LoVo (cell line): ENCODE measurements at places on chromosomes 16 and 17.

GRCh38 chr17:41544491-41544892, 16.4 kb upstream of the KRT19 start:
- DNase-seq = peak; percentile 85

DNA sequence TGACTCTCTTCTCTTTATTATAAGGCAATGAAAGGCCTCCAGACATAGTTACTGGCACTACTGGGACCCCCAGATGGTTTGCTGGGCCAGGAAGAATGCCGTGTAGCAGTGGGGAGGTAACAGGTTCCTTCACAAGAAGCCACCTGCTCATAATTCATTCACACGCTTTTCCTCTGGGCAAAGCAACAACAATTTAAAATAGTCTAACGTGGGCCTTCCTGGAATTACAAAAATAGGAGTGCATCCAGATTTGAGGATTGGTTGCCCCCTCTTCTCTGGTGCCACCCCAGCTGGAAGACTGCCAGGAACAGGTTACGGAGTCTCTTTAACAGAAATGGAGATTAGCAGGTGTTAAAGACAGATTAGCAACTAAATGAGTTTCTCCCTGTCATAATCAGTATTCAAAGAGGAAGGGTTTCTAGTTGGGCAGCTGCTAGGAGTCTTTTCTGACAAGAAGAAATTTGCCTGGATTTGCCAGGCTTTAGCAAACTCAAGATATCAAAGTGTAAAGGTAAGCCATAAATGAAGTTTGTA, 409.6 kb downstream of the NPIPA8 start:
- no peak for DNase-seq

GRCh38 chr17:7313088-7313889, 1.9 kb downstream of the GPS2 start:
- no peak for DNase-seq

DNA sequence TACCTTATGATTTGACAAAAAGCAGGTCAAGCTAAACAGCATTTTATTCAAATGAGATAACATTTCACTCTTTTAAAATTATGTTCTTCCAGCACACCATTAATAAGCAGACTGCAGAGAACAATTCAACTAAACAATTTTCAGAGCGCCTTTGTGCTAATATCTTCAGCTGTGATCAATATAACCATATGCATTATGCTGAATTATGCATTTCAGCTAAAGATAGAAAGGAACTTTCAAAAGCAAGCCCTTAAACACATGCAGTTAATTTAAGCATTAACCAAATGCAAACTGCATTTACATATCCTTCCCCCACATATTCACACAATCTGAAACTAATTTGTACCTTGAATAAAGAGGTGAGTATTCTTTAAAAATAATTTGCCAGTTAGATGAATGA, 41.6 kb downstream of the RPGRIP1L start:
- no peak for DNase-seq

- DNase-seq = no peak
These were observed 1.4 kb upstream of the TSPOAP1 start for GRCh38 chr17:58329810-58330537.

DNA sequence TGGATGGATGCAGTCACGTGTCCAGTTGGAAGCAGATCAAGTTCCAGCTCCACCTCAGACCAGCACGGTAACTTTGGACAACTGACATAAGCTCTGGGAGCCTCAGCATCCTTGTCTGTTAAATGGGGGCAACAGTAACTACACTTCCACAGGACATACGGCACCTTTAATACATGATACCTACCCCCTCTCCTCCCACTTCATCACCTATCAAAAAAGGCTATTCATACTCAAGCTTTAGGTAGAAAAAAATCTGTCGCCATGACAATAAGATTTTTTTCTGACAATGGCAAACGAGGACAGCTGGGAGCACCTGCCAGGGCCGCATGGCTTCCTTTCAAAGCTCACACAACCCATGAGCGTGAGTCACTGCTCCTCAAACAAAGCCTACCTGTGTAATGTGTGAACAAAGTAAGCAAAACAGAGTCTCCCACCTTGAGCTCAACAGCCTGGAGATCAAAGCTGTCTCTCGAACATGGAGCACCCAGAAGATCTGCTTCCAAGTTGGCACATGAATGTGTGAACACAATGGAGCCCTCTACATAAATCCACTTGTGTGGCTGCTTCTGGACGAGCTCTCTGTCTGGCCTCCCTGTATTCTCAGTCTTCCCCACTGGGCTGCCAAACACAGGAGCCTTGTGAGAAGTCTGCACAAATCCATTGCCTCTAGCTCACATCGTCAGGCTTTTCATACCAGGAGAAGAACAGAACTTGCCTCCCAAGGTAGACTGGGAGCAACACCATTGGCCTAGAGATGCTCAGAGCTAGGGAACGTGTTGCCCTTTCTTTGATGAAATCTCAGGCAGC, 459.7 kb downstream of the SOX9 start:
- DNase-seq = peak; percentile 56

- peak; percentile 54 for DNase-seq
These were observed 4.4 kb upstream of the ARMC7 start for GRCh38 chr17:75105126-75106080.

GRCh38 chr17:81395600-81396277, 482 bp downstream of the BAHCC1 start:
- DNase-seq = peak; percentile 18

DNA sequence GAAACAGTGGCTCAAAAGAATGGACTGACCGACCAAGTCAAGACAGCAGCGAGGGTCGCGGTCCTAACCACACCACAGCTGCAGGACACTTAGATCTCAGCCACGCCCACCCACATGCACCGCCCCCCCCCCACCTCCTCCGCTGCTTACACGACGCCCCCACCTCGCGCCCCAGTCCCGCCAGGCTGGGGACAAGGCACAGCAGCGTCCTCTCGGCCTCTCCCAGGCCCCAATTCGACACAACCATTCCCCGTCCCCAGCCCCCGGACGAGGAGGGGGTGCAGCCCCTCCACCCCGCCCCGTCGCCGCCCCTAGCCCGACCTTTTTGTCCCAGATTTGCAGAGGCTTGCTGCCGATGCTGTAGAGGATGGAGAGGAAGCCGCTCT, 477 bp downstream of the CFAP20 start:
- no peak for DNase-seq

DNA sequence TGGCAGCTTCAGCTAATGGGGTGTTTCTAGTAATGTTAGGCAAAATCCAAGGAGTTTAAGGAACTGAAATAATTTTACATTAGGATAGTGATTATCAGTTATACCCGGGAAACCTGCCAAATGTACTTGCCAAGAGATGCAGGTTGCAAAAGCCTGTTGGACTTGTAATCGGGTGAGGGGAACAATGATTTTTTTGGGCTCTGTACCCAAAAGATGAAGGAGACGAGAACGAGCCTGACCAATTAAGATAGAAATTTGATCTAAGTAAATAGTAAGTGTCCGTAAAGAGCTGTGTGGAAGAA, 56.3 kb upstream of the ARL4D start:
- DNase-seq = no peak

DNA sequence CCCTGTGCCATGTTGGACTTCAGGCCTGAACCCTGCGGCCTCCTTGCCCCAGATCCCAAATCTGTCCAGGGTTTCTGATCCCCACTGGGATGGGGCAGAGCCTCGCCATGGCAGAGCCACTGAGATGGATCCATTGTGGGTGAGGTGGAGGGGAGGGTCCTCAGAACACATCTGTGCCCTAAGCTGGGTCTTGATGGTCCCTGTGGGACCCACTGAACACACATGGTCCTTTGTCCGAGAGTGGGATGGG, 38.0 kb upstream of the KSR1 start:
- no peak for DNase-seq

- DNase-seq = peak; percentile 33
These were observed 29.9 kb downstream of the MIS12 start for GRCh38 chr17:5516060-5516792.

- DNase-seq = no peak
These were observed 472 bp upstream of the NME2 start for GRCh38 chr17:51165680-51166197.

DNA sequence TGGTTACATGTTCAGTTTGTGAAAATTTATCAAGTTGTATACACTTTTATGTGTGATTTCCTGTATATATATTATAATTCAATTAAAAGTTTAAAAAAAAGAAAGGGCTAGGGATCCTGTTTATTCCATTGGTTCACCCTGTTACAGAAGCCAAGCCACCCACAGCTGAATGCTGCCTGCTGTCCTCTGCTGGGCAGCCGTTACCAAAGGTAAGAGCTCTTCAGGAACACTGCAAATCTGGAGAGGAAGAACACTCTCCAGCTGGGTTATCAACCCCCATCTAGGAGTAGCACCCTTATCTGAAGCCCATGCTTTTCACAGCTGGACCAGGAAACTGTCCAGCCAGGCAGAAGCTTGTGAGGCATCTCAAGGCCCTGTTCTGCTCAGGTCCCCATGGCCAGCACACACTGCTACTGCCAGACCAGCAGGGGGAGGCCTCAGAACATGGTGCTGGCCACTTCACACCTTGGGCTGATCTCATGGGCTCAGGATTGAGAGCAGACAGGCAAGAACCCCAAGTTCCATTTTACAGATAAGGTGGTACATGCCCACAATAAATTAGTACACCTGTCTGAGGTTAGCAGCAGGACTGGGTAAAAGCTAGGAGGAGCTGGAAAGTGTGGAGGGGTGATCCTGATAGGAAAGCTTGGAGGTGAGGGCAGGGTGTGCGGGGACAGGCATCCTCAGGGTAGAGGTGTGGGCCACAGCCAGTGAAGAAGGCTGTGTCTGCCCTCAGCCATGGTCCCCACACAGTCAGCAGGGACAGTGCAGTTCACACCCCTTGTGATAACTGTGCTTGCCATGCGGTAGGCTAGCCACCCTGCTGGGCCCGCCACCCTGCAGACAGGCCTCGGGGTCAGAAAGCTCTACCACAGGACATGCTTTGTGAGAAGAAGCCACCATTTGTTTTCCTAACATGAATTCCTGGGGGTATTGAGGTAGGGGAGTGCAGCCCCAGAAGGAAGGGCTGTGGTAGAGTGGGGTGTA, 54.3 kb upstream of the SREBF1 start:
- peak; percentile 49 for DNase-seq

- no peak for DNase-seq
These were observed 21.9 kb downstream of the STH start for GRCh38 chr17:46020998-46021397.

GRCh38 chr17:66317629-66318028, 15.2 kb downstream of the PRKCA start:
- no peak for DNase-seq

DNA sequence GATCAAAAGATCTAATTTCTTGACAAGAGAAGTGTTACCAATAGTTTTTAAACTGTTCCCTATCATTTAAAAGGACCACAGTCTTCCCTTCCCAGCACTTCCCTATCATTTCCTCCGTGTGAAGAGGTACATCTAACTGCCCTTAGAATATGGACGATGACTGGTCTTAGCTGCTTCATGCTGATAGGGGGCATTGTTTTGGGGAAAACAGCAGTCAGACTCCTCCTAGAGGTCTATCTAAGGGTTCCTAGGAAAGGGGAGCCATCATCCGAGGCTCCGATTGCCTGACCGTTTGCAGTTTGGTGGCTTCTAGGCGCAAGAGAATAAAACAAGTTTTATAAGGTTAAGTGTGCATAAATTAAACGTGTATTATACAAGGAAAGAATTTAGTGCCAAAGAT, 7.1 kb downstream of the FZD2 start:
- DNase-seq = no peak

- DNase-seq = no peak
These were observed 8.4 kb upstream of the SLC47A2 start for GRCh38 chr17:19724501-19725420.

- no peak for DNase-seq
These were observed 3.2 kb downstream of the CSF3 start for GRCh38 chr17:40018211-40019121.

GRCh38 chr17:51427856-51428255, 167.5 kb downstream of the UTP18 start:
- no peak for DNase-seq

DNA sequence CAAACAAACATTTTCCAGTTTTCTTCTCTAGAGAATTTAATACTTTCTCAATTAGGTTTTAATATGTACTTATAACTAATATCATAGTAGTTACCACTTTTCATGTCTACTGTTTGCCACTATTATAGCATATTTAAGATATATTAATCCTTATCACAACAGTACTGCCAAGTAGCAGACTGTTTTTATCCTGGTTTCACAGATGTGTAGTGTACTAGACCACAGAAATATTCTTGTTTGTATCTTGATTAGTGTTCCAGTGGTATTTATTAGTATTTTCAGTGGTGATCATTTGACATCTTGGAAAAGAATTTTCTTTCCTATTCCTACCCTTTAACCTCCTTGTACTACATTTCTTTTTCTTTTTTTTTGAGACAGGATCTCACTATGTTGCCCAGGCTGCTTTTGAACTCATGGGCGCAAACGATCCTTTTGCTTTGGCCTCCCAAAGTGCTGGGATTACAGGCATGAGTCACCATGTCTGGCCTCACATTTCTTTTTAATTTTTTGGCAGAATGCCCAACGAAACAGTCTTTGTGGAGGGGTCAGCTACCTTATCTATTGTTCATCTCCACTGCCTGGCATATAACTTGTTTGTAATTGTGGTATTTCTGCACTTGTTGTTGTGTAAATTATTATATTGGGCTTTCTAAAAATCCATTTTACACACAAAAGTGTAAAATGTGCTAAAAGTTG, 27.2 kb downstream of the MAP2K4 start:
- DNase-seq = peak; percentile 11
